T1000 (cell line): ENCODE measurements at places on chromosomes 7 and 10.

- DNase-seq = no peak
These were observed 802.5 kb downstream of the GRM8 start for GRCh38 chr7:126450269-126450671.

GRCh38 chr7:136076954-136077353 is 99.8 kb upstream of the MTPN start:
- DNase-seq = no peak

DNA sequence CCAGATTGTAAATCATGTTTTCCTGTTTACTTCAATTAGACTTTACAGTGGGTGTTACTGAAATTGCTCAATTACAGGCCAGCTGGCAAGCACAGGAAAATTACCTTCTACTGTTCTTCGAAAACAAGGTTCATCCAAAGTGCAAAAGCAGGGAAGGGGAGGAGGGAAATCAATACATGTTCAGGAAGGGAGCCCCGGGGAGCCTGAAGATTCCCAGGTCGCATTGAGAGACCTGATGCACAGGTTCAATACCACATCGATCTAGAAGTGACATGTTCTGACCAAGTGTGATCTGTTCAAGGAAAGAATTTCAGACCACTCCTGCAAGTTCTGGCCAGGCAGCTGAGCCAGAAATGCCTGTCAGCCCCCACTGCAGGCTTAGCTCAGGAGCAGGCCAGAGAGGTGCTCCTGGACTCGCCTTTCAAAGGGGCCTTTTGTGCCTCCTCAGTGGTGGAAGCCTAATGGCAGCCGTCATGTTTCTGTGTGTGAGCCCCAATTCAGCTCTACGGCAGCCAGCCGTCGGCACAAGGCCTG is 35.9 kb downstream of the FAM53B start:
- no peak for DNase-seq

GRCh38 chr7:77674878-77675277 is 21.4 kb upstream of the RSBN1L start:
- no peak for DNase-seq

GRCh38 chr7:155387066-155387620 is 70.8 kb upstream of the EN2 start:
- DNase-seq = no peak

DNA sequence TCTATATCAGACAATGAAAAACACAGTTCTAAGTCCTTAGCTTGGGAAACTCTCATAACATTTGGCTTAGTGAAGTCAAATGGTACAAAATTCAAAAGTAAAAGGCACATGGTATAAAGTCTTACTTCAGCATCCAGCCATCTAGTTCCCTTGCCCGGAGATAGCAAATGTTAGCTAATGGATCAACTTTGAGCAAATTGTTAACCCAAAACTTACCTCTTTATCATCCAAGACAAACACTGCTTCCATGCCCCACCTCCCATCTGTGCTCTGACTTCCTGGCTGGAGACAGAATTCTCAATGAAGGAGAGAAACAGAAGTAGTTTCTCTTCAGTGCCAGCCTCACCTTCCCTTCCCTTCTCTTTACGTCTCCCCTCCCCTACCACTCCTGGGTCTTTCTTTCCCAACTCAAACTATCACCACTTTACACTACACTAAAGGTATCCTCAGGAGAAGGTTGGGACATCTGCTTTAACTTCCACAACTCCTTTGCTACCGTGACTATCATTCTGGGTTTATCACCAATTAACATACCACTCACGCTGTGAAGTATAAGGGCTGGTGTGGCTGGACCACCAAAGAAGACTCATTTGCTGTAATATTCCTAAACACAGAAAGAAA is 21.2 kb upstream of the ZNRF2 start:
- DNase-seq = no peak

- DNase-seq = no peak
These were observed 294.7 kb downstream of the C7orf25 start for GRCh38 chr7:42617071-42617765.

- DNase-seq = no peak
These were observed 5.2 kb upstream of the UTF1 start for GRCh38 chr10:133224756-133225372.

DNA sequence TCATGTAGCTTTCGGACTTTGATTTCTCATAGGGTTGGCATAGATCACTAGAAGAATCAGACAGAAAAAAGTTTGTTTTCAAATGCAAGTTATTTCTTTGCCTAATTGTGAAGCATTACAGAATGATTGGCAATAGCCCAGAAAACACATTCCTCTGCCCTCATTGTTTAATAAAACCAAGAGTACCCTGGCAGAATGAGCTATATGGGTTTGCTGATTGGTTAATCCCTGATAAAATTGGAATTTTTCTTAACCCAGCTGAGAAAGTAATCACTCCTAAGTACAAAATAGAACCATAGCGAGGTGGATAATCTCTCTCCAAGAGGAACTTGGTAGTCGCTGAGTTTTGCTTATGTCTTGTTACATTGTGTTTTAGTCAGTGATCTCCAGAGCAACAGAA is 30.9 kb upstream of the CREB5 start:
- DNase-seq = no peak

- DNase-seq = no peak
These were observed 164.3 kb upstream of the SVIL start for GRCh38 chr10:29798921-29799690.

GRCh38 chr7:113172726-113173125 is 54.4 kb upstream of the SMIM30 start:
- no peak for DNase-seq

- DNase-seq = no peak
These were observed 417.6 kb downstream of the GLRX3 start for GRCh38 chr10:130553826-130554225.

GRCh38 chr7:53800746-53801145 is 741.4 kb upstream of the VSTM2A start:
- no peak for DNase-seq

DNA sequence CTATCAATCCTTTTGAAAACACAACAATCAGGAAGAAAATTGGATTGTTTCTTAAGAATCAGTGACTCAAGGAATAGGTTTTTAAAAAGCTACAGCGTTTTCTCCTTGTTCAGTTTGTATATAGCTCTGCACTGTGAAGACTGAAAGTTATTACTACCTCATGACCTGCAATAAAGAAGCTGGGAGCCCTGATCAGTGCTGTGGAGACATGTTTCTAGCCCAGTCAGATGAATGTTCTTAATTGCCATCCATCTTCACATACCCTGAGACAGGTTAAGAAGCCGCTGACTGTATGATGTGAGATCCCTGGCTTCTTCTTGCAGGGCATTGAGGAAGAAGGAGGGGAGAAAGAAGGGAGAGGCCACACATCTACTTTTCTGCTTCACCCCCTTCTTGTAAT is 58.0 kb upstream of the VWC2 start:
- no peak for DNase-seq

DNA sequence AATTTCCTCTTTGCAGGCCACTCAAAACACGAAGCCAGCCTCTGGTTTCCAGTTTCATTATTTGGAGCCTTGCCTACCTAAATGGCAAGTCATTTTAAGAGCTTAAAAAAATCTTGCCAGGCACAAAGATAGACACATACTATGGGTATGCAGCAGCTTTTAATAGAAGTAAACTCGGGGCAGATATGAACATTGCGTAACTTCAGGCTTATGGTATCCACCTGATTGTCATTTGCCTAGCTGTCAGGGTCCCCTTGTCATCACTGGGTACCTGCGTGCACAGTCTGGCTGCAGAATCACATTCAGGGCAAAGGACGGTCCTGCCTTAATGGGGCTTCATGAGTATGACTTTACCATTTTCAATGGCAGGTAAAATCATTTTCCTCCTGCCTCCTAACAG is 466.1 kb upstream of the NRP1 start:
- no peak for DNase-seq

DNA sequence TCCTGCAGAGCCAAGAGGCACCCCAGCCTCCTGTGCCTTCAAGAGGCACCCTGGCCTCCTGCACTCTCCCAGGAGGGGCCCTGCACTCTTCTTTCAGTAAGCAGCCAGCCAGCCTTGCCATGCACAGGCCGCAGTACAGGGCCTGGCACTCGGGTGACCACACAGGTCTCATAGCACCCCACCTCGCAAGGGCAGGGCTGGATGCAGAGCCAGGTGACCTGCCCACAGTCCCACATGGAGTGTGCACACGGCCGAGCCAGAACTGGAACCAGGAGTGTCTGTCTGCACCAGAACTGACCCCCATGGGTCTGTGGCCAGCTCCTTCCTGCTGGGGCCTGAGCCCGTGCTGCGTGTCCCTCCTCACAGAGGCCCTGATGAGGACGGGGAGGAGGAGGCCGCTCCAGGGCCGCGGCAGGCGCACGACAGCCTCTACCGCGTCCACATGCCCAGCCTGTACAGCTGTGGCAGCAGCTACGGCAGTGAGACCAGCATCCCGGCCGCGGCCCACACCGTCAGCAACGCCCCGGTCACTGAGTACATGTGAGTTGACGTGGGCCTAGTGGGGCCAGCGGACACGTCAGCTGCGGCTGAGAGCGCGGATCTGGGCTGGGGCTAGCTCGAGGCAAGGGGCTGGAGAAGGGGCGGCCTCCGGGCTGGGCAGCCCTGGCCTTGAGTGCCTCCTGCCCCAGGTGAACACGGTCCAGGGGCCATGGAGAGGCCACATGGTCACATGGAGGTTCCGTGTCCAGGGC is 26.3 kb downstream of the TTYH3 start:
- no peak for DNase-seq

DNA sequence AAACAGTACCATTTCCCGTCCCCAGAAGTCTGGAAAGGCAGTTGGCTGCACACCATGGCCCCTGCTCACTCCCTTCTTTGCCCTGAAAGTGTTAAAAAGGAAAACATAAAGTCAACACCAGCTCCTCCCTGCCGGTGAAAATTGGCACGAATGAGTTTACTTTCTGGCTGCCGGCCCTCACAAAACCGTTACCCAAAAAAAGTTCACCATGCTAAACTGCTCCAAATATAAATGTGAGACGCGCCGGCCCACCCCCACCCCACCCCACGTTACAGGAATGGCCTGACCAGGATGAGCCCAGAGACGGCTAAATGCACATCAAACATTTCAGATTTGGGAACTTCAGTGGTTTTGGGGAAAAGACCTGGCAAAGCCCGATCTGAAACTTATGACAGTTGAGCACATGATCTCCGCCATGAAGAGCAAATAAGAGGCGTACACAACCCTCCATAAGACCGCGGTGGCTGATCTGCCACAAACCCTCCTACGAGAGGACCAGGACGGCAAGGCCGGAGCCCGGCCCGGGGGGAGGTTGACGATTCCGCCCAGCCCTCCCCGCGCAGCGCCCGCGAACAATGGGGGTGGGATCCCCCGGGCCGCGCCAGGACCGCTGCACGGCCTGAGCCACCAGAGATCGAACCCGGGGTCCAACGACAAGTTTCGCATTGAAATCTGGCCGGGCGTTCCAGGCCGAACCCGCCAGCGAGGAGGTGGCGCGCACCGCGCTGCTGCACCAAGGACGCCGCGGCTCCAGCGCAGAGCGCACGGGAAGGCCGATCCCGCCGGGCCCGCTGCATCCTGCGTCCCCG is 952 bp downstream of the DIP2C start:
- DNase-seq = no peak
